SW 1271 (cell line): ENCODE measurements at places on chromosomes 13 and 19.

GRCh38 chr13:52159159-52159982, at the start of gene NEK3:
Gene NEK3 (minus strand): TSS chr13:52159597. CDS start chr13:52156191, 3,406 bp downstream.
- peak; percentile 63 for DNase-seq

- no peak for DNase-seq
Measured at GRCh38 chr19:31946491-31946890, 398.9 kb upstream of the ZNF507 start.

GRCh38 chr13:110254151-110254679, 52.7 kb downstream of the COL4A1 start:
- no peak for DNase-seq

- no peak for DNase-seq
Measured at GRCh38 chr13:76732367-76732766, 153.8 kb downstream of the KCTD12 start.

DNA sequence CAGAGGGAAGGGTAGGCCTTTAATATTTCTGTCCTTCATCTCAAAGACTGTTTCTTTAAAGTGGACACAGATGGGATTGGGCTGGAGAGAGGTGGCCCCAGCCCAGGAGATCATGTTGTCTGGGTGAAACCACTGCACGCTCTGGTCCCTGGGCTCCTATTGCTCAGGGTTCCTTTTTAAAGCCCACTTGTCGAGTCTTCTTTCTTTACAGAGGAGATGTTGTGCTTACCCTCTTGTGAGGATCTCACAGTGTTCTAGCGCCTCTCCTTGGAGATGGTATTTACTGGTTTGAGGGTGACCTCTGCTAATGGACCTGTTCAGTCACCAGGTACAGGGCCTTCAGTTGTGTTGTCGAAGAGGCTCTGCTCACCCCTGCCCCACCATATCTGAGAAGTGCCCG, 128.4 kb downstream of the TM9SF2 start:
- DNase-seq, result no peak

- DNase-seq, result no peak
Measured at GRCh38 chr13:46401432-46401831, 14.4 kb upstream of the RUBCNL start.
